Inflammatory macrophage treated with lipopolysaccharide for 1 hour (primary cell): ENCODE measurements at places on chromosomes 12 and 14.

GRCh38 chr12:105977236-105977635, 161.5 kb downstream of the NUAK1 start:
- no peak for DNase-seq

GRCh38 chr14:44271637-44272036, 235.4 kb downstream of the FSCB start:
- DNase-seq, result no peak

- no peak for DNase-seq
These were observed 122.9 kb downstream of the MYRFL start for GRCh38 chr12:69947897-69948296.

DNA sequence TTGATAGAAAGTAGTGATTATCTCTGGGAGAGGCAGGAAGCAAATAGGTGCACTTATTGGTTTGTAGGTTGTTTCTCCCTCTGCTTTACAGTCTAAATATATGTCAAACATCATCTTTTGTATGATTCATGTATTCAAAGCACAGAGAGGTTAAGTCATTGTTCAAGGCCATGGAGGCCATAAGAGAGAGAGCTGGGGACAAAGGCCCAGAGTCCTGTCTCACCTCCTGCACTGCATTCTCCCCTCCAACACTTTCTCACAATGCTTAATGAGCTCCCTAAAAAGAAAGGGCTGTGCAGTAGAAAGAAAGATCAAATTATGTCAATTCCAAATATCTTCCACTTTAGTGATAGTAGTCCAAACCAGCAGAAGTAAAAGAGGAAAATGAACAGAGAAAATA, 180.4 kb upstream of the DIO3 start:
- DNase-seq, result no peak

GRCh38 chr12:103518899-103519298, 23.1 kb upstream of the C12orf42 start:
- DNase-seq, result no peak

DNA sequence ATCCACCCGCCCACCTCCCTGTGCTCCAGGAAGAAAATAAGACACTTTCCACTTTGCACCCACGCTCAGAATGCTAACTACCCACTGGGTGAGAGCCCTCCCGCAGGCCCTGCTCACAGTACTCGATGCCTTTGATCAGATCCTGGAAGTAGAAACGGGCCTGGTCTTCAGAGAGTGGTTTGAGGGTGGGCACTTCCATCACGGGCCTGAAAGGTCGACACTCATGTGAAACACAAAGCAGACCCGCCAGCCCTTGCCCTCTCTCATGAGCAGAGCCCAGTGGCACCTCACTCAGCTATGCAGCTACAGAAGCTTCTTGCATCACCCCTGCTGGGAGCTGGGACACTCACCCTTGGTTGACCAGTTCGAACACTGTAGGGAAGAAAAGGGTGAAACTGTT, 41.1 kb downstream of the CAMKK2 start:
- no peak for DNase-seq

GRCh38 chr14:36174767-36175424, 1.6 kb downstream of the PTCSC3 start:
- no peak for DNase-seq

GRCh38 chr14:32826404-32827082, 112.1 kb upstream of the NPAS3 start:
- DNase-seq, result no peak

GRCh38 chr12:114414031-114414865, 8.3 kb upstream of the TBX5 start:
- DNase-seq, result no peak

DNA sequence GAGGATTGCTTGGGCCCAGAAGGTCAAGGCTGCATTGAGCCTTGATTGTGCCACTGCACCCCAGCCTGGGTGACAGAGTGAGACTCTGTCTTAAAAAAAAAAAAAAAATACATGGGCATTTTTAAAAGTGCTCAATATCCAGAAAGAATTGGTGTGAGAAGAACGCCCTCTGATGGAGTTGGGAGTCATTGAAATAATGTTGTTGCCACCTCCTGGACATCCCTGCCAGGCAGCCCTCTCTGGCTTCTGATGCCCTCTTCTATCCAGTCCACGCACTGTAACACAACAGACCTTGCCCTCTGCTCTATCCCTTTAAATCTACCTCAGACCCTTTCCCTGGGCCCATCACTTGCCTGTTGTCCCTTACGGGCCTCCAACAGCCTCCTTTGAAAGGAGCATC, 4.9 kb downstream of the PTGDR start:
- peak; percentile 16 for DNase-seq

DNA sequence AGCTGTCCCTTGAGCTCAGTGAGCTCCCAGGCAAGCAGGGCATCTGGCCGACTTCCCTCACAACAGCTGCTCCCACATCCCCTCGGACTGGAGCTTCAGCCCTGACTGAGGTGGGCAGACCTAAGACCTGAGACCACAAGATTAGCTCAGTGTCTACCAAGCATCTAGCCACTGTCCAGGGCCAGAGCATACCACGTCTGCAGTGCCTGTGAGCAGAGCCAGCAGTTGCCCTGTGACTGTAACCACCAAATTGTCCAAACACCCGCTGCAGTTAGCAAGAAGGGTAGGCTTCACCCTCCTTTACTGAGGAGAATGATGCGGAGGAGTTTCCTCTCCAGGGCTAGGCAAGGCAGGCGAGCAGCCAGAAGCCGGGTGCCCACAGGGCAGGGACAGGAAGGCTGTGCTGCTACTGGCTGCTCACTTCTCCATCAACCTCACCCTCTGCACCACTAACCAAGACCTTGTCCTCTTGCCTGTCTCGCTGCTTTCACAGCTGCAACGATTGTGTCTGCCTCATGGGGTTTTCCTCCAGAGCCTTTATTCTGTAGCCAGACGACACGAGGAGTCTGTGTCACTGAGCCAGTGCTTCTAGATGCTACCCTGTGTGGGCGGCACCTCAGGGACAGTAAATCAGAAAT, 53.9 kb downstream of the ANAPC7 start:
- peak; percentile 80 for DNase-seq

GRCh38 chr12:79393842-79394241, 296.9 kb downstream of the PAWR start:
- no peak for DNase-seq
